EH (cell line): ENCODE measurements at places on chromosomes 1 and 21.
A peak's percentile ranks its signal among the peaks of the same experiment; 100 is the strongest.

GRCh38 chr21:38420140-38420539 is 78.1 kb downstream of the ERG start:
- no peak for DNase-seq

- DNase-seq = no peak
Measured at GRCh38 chr1:56496821-56497772, 82.3 kb downstream of the PLPP3 start.

DNA sequence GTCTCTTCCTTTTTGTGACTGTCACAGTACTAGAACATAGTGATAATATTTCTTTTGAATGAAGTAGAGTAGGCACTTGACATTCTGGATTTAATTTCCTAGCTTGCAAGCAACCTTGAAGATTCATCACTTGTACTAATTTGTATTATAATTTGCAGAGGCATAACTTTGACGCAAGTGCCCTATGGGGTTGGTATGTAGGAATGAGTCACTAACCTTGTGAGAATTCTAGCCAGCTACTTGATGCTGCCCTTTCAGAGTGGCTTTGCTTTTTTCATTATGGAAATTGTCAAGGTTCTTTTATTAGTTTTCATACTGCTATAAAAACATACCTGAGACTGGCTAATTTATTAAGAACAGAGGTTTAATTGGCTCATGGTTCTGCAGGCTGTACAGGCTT is 13.7 kb upstream of the DPH5 start:
- DNase-seq = peak; percentile 49

DNA sequence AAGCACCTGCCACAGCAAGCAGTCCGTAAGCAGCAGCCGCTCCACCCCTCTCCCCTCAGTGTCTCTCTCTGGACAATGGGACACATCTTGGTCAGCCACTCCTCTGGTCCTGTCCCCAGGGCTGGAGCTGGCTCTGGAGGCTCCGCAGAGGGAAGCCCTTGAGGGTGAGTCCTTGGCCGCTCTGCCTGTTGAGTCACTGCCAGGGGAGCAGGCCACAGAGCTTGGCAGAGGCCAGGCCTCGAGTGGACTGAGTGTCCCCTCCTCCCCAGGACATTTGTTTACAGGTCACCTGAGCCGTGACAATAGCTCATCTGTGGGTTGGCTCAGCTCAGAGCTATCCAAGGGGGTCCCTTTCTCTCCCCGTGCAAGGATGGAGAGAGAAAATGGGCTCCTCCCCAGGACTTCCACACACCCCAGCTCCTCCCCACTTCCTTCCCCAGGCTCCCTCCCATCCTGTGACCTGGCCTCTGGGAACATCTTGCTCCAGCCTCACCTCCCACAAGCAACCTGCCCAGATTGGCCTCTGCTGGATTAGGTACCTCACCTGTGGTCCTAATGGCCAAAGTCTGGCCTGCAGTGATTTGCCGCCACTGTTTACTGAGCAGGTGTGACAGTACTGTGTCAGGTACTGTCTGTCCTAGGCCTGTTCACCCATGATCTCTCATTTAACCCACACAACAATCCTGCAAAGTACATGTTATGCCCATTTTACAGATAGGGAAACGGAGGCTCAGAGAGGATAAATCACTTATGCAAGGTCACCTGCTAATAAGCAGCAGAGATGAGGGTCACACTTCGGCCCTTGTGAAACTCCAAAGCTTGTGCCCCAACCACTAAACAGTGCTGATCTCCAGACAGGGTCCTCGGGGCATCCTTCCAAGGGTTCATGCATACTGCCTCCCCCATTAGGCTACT is 4.8 kb downstream of the FAM131C start:
- DNase-seq = peak; percentile 62

DNA sequence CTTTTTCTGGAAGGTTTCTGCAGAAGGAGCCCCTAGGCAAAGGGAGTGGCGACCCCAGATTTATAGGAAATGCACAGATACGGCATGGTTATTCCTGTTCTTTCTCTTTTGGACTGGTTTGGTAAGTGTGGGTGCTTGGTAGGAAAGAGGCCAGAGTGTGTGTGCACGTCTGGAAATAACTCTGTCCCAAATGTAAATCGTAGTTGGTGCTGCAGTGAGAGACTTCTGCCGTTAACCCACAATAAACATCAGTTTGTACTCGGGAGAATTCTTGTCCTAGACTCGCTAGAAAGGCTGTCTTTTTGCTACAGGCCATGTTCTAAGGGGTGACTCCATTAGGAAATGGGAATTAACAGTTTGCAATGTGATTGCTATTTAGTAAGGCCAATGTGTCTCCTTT is 779 bp downstream of the SLC44A3 start:
- DNase-seq = no peak

DNA sequence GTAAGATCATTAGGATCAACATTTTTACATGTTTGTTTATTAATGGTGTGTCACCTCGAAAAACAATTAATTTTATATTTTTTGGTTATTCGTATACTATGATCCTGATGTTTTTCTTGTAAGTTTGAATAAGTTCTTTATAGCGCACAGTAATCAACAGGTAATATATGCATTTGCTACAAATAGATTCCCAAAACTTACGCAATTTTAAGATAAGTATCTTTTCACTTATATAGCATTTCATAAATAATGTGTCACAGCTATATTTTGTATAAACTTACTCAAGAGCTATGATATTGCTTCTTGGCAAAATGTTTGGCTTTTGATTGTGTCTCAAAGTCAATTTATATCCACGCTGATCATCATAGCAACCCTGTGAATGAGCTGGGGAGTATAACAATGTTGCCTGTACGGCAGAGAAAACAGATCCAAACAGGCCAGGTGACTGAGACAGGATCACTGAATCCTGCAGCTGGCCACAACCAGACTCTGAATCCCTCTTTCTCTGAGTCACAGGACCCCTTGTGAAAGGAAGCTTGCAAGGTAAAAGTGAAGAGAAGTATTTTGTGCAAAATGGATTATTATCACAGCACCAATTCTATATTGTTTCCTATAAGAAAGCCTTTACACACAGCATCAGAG is 48.6 kb downstream of the GNG12 start:
- no peak for DNase-seq

DNA sequence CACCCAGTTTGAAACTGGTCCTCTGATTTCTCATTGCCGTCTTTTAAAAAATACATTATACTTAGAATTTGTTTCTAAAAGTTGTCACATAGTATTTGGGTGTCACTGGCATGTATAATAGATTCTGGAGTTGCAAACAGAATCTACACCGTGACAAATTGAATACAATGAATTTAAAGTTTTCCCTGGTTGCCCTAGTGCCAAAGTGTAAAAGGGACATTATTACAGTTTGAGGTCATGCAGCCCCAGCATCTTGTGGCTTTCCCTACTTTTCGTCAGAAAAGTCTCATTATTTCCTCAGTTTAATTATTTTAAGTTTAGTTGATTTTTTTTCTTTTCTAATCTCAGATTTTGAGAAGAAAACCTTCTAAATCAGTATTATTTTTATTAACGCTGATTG is 155.9 kb downstream of the DISP1 start:
- no peak for DNase-seq
